ENCODE measurements at places on chromosomes 6 and 20.

DNA sequence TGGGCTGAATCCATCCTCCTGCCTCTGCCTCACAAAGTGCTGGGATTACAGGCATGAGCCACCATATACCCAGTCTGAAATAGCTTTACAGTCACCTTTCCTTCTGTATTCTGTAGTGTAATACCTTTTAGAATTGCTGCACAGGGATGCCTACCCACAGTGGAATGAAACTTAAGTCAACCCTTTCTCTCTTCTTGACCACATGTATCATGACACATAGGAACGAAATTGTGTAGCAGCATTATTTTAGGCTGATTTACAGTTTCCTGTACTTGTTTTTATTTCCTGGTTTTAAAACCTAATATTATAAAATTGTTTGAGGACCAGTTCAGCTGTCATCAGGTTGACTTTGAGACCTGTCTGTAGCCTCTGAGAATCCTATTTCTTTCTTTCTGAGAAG lies 297.8 kb downstream of the ZFAND3 start:
- no peak for DNase-seq

DNA sequence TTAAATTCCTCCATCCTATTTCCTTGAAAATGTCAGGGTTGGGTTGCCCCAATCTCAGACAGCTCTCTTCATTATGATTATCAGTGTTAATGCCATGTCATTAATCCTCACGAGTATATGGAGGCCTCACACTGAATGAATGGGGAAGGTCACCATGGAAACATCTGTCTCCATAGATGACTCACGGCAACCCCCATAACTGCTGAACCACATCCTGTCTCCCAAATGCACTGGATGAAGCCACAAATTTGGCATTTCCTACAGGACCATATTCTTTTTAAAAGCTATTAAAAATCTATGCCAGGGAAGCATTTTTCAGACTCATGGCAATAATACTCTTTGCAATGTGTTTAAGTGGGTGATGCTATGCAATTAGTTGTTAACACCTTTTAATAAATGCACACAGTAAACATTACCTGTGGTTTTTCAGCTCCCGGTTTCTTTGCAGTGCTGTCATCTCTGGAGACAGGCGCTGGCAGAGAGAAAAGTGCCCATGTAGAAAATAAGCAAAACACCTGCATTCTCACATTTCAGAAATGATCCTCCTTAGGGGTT lies 80.1 kb upstream of the PTPRK start:
- DNase-seq: no peak

GRCh38 chr6:133542056-133542821 lies 301.1 kb downstream of the EYA4 start:
- no peak for DNase-seq

- no peak for DNase-seq
These were observed 161.0 kb downstream of the GJA1 start for GRCh38 chr6:121596441-121596840.

- DNase-seq: no peak
These were observed 101.6 kb downstream of the ATXN1 start for GRCh38 chr6:16659466-16660156.

DNA sequence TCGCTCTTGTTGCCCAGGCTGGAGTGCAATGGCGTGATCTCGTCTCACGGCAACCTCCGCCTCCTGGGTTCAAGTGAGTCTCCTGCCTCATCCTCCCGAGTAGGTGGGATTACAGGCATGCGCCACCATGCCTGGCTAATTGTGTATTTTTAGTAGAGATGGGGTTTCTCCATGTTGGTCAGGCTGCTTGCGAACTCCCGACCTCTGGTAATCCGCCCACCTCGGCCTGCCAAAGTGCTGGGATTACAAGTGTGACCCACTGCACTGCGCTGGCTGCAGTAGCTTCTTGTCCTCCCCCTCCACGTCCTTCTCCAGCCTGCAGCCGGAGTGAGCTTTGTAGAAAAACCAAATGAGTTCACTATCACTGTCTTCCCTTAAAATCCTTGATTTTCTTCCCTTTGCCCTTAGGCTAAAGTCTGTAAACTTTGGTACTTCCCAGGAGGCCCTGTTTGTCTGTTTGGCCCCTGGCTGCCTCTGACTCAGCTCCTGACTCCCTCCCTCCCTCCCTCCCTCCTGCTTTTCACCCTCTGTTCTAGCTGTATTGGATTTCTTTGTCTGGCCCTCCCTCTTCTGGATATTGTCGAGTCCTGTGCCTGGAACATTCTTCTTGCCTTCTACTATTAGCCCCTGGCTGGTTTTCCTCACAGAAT lies 12.9 kb downstream of the PARD6B start:
- DNase-seq: no peak

GRCh38 chr20:14799545-14800216 lies 462.3 kb upstream of the FLRT3 start:
- DNase-seq: no peak

DNA sequence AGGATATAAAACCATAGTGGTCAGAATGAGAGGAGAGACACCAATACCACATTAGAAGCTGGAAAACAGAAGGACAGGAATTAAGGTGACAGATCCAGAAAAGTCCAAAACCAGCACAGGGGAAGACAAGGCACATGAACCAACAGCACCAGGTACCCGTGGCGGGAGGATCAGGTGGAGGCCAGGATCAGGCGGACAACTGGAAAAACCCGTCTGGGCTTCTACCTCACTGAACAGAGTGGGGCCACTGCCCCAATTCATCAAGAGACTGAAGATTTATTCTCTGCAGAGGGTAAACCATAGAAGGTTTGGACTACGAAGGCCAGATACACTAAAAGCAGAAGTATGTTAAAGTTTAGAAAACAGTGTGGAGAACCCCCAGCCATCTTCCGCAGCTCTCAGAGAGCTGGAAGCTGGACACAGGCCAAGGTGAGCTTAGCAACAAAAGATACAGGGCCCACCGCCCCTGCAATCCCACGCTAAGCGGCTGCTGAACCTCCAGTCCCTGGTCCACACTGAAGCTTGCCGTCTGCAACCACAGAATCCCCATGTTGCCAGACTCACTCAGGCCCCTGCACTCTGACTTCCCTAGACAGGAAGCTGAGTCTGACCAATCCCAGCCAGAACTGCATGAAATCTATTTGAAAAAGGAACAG lies 29.9 kb downstream of the ABHD12 start:
- DNase-seq: no peak
